ENCODE measurements at places on chromosomes 1 and 21. TPM values are rescaled to one million over a fixed set of nuclear protein-coding genes. Genes with fewer than 3 reads are reported as not detected.

The CD34 gene
- total RNA-seq = under 0.01 TPM

The TRIM67 gene
- 0.17 TPM for total RNA-seq

The GBP4 gene
- 0.77 TPM for total RNA-seq

The S100A7A gene
- not detected for total RNA-seq

The CFAP45 gene
- 0.51 TPM for total RNA-seq

The ITLN1 gene
- total RNA-seq = not detected

- no peak for DNase-seq
Observed at GRCh38 chr1:51850420-51851223, 27.9 kb downstream of the NRDC start.

- DNase-seq = peak; percentile 66
Observed at GRCh38 chr1:176656257-176656995, 193.5 kb downstream of the PAPPA2 start.

DNA sequence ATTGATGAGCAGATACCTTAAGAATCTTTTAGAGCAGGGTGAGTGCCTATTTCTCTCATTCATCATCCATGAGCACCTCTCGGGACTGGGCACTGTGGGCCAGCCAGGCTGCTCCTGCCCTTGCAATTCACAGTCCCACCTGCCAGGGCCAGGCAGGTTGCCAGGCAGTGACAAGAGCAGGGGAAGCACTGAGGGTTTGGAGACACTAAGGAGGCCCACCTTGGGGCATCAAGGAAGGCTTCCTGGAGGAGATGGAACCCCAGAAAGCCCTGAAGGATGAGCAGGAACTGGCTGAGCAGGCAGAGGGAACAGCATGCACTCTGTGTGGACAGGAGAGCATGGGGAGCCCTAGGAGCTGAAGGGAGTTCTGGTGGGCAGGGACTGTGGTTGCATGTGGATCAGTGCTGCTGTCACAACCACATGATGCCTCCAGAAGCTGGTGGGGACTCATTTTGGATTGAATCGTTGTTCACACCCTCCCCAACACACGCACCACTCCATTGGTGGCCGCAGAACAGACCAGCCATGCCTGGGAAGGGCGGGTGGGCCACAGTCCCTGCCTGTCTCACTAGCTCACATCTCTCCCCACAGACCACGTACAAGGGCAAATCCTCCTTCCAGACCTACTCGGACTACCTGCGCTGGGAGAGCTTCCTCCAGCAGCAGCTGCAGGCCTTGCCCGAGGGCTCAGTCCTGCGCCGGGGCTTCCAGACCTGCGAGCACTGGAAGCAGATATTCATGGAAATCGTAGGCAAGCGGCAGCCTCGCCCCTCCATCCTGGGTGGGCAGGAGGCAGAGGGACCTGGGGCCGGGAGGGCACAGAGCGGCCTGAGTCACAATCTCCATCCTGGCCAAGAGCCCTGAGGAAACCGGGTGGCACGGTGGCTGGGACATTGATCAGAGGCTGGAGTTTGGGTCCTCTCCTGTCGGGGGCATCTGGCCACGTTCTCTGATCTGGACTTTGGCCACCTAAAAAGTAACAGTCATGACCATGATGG, 55.1 kb downstream of the DISP3 start:
- DNase-seq = no peak

DNA sequence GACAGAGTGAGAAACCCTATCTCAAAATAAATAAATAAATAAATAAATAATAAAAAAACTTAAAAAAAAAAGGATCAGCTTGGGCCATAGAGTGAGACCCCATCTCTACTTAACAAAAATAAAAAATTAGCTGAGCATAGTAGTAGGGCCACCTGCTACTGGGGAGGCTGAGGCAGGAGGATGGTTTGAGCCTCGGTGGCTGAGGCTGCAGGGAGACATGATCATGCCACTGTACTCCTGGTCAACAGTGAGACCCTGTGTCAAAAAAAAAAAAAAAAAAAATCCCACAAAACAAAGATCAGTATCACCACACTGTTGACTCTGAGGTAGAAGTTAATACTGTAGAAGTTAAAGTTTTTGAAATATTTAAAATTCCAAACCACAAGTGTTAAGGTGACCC, 29.1 kb downstream of the SLC16A1 start:
- DNase-seq = no peak

- DNase-seq = no peak
Observed at GRCh38 chr1:40899230-40899870, 37.2 kb upstream of the CITED4 start.

- peak; percentile 58 for DNase-seq
Observed at GRCh38 chr1:111736548-111737215, 2.5 kb downstream of the INKA2 start.

DNA sequence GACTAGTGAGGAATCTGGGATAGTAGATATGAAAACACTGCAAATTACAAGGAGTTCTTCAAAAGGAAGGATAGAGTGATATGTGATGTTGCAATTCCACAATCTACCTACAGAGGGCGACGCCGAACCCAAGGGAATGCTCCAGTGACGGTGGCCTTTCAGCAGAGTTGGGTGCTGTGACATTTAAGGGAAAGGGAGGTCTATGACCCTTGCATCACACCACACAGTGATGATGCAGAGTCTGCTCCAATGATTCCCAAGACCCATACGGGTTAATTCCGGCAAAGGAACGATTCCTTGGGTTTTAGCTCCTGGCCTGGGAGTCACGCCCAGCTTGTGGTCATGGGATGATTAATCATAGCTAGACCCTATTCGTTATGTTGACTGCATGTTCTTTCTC, 123.0 kb upstream of the IGSF21 start:
- DNase-seq = peak; percentile 0

DNA sequence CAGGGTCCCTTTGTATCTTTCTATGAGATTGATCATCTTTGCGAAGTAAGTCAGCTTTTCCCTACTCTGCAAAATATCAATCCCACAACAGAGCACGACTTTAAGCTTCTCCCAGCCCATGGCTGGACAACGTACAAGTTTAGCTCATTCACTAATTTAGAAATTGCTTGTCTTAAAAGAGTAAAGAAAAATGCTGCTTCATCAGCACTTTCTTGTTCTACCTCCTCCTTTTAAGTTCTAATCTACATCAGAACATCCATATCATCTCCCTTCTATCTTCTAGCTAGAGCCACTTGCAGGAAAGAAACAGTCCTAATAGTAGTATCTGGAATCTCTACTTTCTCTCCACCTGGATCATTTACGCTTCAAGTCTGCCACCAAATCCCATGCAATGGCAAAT, 441.2 kb upstream of the ESRRG start:
- DNase-seq = no peak

DNA sequence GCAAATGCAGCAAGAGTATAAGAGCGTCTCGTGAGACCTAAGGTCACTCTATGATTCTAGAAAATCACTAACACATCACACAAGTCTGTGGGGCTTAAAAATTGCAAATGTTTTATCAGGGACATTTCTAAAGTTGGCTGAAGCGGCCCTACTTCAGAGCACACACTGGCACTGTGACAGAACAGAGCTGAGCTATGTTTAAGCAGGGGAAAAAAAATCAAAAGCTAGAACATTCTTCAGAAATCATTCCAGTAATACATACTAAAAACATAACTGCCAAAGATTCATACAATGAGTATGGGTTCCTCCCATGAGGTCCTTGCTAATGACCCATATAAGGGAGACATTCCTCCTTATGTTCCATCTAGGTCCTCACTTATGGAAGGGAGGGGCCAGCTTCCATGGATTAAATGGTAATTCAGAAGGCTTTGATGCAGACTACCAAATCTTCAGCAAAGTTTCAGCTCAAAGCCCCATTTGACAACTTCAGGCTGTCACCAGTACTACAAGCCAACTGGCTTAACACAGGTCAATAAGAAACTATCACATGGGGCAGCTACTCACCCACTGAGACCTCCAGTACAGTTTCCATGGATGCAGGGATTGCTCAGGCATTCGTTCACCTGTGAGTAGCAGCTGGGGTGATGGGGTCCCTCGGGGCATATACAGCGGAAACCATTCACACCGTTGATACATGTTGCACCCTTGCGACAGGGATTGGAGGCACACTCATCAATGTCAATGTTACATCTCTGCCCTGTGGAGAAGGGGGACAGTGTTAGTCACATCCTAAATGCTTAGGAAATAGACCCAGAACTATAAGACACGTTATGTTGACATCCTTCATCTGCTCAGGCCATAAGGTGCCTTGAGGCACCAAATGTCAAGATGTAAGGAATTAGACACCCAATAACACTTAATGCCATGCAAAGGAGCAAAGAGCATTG, 58.4 kb upstream of the ADAM30 start:
- DNase-seq = no peak

Data from fibroblast of lung (primary cell).